H1 (cell line): ENCODE measurements at places on chromosomes 1 and 21.

GRCh38 chr1:51331206-51332100 is 1.1 kb upstream of the TTC39A start:
- H3K36me3 ChIP-seq, result no peaks in the 10 kb centered on the region
- no peaks in the 10 kb centered on the region for H3K27me3 ChIP-seq
- H3K27ac ChIP-seq, result no peak overlapping the region
- H3K4me3 ChIP-seq, result no peak overlapping the region; the same call in 1 of the 2 replicates
- H3K4me1 ChIP-seq, result peaks cover 12% of the 10 kb centered on the region

- no peaks in the 10 kb centered on the region for H3K36me3 ChIP-seq
- no peaks in the 10 kb centered on the region for H3K4me1 ChIP-seq
- no peak overlapping the region for H3K27ac ChIP-seq
These were observed 33.4 kb upstream of the COX20 start for GRCh38 chr1:244802041-244802440.

DNA sequence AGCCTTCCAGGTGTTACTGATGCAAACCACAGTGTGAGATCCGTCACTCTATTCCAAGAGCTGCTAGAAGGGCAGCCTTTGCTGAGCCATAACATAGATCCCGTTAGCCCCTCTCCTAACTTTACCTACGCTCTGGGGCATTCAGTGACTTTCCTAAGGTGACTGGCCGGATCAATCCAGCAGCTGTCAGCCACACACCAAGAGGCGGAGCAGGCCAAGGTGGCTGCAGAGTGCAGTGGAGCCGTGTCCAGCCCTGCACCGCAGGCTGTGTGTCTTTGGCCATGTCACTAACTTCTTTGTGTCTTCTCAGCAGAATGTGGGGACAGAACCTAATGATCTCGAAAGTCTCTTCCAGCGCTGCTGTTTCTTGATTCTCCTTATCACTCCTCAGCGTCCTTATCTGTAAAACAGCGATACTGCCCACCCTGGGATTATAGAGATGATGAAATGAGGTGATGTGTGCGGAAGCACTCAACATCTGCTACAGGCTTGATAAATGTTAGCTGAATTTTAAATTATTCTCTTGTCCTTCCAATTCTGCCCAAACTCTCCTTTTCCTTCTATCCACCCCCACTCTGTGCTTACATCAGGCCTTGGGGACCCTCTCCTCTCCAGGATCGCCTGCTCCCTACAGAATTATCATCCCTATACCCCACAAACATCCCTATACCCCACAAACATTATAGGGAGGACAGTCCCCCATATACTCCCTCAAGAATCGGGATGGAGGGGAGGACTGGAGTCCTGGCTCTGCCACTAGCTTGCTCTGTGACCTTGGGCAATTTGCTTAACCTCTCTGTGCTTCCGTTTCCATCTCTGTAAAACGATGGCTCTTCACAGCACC is 25.8 kb upstream of the LRRN2 start:
- H3K27me3 ChIP-seq, result peaks cover 55% of the 10 kb centered on the region
- no peaks in the 10 kb centered on the region for H3K36me3 ChIP-seq
- peaks cover 34% of the 10 kb centered on the region for H3K4me1 ChIP-seq
- H3K27ac ChIP-seq, result no peak overlapping the region

GRCh38 chr1:81512252-81513003 is 288.3 kb upstream of the ADGRL2 start:
- H3K27ac ChIP-seq, result no peak overlapping the region
- H3K27me3 ChIP-seq, result no peaks in the 10 kb centered on the region
- no peak overlapping the region for H3K4me3 ChIP-seq
- H3K4me1 ChIP-seq, result no peaks in the 10 kb centered on the region; the same call in 1 of the 2 replicates
